ENCODE measurements at places on chromosomes 13 and 19.

DNA sequence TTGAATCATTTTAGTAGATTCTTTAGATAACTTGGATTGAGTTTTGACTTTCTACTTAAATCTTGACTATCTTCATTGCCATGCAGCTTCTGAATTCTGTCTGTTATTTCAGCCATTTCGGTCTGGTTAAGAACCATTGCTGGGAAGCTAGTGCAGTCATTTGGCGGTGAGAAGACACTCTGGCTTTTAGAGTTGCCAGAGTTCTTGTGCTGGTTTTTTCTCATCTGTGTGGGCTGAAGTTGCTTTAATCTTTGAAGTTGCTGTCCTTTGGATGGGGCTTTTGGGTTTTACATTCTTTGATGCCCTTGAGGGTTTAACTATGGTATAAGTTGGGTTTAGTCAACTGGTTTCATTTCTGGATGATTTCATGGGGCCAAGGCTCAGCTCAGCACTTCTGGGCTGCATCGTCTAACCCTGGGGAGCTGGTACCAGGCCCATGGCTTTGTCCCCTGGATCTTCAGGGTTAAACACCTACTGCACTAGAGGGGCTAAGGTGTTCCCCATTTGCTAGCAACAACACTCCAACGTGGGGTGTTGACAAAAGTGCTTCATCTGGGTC is 10.0 kb upstream of the IGFL2 start:
- no peak for DNase-seq

DNA sequence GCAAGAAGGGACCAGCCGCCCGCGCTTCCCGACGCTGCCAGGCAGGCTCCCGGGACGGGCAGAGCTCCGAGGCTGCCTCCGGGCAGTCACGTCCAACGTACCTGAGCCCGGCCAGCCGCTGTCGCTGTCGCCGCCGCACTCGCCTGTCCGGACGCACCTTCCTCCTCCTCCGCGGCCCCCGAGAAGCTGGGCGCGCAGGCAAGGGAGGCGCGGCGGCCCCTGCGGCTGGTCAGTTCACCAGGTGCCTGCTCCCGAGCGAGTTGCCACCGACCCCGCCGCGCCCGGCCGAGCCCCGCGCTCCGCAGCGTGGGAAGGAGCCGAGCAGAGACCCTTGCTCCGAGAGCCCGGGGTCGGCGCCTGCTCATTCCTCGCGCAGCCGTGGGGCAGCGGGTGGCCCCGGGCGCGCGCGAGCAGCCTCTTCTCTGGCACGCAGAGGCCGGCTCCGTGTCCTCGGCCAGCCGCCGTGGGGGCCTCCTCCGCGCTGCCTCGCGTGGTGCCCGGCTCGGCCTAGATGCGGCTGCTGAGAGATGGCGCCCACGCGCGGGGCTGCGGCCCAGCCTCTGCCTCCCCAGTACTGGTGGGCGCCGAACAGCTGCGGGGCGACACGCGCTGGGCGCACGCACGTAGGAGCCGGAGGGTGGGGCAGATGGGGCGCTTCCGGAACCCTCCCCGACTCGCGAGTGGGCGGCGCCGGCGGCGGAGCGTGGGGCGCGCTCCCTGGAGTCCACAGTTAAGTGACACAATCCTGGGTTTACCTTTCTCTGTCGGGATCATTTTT is 419.4 kb downstream of the UQCRFS1 start:
- no peak for DNase-seq

DNA sequence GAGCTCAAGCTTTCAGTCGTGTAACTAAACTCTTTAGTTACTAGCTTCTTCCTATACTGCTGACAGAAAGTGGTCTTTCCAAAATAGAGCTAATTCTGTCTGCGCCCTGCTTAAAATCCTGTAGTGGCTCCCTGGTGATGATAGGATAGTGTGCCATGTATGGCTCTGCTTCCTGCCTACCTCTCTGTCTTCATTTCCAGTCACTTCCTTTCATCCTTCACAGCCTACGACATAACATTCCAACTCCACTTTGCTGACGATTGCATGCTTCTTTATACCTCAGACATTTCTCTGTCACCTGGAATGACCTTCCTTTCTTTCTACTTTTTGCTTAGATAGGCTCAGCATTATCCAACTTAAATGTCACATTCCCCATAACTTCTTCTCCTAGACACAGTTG is 190.8 kb downstream of the MAB21L1 start:
- no peak for DNase-seq

DNA sequence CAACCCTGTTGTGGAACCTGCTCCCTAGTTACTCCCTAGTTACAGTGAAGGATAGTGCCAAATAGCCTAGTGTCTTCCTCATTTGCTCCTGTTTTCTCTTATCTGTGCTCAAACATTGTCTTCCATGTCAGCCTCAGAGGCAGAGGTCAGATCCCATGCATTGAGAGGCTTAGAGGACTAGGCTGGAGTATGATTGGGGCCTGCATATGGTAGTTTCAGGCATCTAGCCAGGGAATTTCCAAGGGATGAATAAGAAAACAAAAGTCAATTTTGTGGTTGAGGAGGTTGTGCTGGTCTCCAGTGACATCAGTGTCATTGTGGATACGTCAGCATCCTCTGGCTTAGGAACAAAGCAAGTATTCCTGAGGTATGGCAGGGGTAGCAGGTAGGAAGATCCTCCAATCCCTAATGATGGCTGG is 9.4 kb downstream of the ZNF546 start:
- DNase-seq, result no peak

- DNase-seq, result no peak
These were observed 12.5 kb downstream of the NLRP8 start for GRCh38 chr19:55959996-55960675.

- no peak for DNase-seq
These were observed 71.6 kb downstream of the MUC16 start for GRCh38 chr19:8938576-8938975.
